ENCODE measurements at places on chromosomes 16 and 17.

DNA sequence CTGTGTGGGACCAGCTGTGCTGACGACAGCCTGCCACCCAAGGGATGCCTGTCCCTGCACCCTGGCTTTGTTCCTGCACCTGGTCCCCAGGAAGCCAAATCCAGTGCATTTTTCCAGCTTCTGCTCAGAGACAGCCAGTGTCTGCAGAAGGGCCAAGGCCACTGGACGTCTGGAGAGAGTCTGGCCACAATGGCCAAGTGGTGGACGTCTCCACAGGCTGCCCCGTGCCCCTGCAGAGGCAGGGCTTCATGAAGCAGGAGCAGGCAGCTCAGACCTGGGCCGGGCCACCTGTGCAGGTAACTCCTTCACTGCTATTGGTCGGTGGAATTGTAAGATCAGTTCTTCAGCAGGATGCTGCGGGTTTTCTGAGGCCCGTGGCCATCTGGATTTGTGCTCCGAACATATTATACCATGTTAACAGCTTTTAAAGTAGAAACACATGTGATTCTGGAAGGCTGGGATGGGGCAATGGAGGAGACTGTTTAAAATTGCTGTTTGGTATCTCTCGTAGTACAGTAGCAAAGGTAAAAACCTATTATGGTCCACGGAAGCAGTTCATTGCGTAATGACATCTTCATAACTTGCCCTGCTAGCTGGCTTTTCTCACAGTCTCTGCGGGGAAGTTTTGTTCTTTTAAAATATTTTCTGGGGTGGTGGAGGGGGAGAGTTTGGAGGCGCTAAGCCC, 185.3 kb downstream of the CCDC182 start:
- no peak for DNase-seq

DNA sequence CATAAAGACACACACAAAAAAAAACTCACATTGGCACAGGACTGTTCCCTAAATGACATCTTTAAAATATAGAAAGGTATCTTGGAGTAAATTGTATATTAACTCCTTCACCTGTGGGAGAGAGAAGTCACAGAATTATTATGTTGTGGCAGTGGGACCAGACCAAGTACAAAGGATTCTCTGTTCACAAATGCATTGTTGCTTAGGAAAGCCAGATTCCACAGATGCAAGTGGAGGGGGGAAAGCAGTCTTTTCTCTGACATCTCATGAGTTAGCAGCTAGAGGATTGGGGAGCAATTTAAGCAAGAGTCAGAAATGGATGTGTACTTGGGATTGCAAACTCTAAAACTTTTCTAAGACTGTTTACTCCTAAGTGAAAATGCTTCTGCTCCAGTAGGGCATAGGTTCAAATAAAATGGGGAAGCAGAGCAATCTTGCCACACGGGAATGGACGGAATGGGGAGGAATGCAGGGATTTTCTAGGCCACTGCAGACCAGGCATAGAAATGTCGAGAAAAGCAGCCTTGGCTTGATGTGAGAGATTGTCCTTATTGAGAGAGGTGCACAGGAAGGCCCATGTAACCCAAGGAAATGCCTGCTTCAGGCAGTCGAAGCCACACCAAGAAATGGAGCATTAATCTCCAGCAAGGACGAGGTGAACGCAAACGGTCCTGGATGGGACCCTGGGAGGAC, 4.1 kb upstream of the PMP22 start:
- DNase-seq, result no peak

DNA sequence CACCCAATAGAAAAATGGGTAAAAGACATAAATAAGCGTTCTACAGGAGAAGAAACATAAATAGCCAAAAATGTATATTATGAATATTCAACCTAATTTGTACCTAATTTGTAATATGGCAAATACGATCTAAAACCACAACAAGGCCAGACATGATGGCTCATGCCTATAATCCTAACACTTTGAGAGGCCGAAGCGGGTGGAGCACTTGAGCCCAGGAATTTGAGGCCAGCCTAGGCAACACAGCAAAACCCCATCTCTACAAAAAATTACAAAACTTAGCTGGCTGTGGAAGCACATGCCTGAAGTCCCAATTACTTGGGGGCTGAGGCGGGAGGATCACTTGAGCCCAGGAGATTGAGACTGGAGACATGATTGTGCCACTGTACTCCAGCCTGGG, 30.1 kb downstream of the CRLF3 start:
- no peak for DNase-seq

DNA sequence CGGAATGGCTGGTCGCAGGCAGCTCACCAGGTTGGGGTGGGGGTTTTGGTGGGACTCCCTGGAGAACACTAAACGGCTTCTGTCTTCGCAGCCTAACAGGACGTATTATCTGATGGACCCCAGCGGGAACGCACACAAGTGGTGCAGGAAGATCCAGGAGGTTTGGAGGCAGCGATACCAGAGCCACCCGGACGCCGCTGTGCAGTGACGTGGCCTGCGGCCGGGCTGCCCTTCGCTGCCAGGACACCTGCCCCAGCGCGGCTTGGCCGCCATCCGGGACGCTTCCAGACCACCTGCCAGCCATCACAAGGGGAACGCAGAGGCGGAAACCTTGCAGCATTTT, 59.7 kb downstream of the PDPK1 start:
- no peak for DNase-seq

DNA sequence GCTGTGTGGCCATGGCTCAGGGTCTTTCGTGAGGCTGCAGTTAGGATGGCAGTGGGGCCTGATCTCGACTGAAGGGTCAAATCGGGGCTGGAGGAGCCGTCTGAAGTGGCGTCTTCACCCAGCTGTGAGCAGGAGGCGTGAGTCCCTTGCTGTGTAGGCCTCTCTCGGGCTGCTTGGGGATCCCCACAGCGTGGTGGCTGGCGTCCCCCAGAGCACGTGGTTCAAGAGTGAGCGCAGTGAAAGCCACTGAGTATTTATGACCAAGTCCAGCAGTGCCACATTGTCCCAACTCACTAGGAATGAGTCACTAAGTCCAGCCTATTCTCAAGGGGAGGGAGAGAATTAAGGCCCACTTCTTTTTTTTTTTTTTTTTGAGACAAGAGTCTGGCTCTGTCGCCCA, 11.7 kb upstream of the TCF25 start:
- DNase-seq, result no peak

DNA sequence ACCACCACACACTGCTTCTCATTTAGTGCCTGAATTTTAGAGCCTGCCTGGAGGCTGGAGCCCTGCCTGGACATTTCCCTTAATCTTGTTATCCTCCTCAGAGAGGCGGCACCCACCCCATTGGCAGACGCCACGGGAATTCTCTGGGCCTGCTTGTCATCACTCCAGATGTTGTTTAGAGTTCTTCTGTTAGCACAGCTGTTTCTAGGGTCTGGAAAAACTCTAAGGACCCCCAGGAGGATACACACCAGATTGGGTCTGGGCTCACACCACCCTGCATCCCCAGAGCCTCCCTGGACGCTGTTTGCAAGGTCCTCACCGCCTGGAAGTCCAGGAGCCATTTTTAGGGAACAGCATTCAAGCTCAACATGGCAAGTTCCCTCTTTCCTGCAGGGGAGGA, 565 bp upstream of the XAF1 start:
- no peak for DNase-seq

DNA sequence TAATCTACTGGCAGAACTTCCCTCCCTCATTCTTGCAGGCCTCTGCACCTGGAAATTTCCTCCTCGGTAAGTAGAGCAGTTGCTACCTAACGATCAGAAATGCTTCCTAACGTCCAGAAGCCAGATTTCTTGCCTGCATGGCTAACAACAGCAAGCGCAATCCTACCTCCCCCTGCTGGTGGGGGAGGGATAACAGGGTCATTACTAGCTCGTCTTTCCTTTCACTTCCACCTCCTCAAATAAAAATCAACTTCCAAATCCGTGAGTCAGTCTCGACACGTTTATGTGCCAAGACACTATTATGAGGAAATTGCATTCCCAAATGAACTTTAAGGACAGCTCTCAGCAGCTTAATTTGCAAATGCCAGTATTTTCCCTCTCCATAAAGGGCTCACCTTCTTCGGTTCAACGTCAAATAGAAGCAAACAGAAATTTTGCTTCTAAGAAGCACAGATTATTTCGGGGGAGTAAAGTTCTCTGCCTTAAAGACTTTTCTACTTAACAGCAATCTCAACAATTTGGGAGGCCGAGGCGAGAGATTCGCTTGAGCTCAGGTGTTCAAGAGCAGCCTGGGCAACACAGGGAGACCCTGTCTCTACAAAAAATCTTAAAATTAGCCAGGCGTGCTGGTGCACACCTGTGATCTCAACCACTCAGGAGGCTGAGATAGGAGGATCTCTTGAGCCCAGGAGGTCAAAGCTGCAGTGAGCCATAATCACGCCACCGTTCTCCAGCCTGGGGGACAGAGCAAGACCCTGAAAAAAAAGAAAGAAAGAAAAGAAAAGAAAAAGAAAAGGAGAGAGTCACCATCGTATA, 188.6 kb upstream of the PSMD7 start:
- DNase-seq, result peak; percentile 63

- no peak for DNase-seq
Observed at GRCh38 chr17:82655523-82655922, 7.3 kb upstream of the WDR45B start.

GRCh38 chr16:30747331-30747730, 894 bp upstream of the PHKG2 start:
- DNase-seq, result no peak

- DNase-seq, result no peak
Observed at GRCh38 chr16:72060405-72060804, 2.6 kb upstream of the HPR start.

GRCh38 chr17:13597723-13598347, 3.9 kb downstream of the HS3ST3A1 start:
- DNase-seq, result no peak

DNA sequence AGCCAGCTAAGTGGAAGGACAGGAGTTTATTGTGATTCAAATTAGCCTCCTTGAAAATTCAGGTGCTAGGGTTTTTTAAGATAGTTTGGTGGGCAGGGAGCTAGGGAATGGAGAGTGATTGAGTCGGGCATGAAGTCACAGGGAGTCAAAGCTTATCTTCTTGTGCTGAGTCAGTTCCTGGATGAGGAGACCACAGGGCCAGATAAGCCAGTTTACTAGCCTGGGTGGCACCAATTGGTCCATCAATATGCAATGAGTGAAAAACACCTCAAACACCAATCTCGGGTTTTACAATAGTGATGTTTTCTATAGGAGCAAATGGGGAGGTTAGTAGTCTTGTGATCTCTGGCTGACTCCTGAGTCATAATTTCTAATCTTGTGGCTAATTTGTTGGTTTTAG, 165.1 kb downstream of the ABCC12 start:
- no peak for DNase-seq

- DNase-seq, result no peak
Observed at GRCh38 chr17:37292429-37293139, 83.2 kb upstream of the C17orf78 start.

GRCh38 chr17:73697872-73698271, 53.6 kb upstream of the SDK2 start:
- no peak for DNase-seq

DNA sequence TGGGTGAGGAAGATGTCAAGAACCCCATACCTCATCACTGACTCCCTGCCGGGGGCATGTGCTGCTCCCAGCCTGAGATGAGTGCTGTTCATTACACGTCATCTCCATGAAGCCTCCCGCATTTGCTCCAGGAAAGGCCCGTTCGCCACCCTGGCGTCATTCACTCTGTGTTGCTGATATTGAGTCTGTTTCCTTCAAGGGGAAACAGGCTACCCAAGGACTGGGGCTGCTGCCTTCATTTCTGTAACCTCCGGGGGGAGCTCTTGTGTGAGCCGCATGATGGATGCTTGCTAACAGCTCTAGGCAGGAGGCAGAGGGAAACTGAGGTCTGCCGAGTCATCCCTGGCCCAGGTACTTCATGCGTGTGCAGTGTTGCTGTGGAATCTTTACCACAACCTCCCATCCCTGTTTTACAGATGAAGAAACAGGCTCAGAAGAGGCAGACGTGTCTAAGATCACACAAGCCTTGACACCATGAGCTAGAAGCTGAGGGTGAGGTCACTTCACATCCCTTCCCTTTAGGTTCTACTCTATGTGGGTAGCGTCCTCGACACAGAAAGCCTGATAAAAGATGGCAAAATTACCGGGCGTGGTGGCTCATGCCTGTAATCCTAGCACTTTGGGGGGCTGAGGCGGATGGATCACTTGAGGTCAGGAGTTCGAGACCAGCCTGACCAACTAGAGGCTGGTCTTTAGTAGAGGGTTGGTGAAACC, 3.5 kb upstream of the ARMC5 start:
- peak; percentile 6 for DNase-seq

DNA sequence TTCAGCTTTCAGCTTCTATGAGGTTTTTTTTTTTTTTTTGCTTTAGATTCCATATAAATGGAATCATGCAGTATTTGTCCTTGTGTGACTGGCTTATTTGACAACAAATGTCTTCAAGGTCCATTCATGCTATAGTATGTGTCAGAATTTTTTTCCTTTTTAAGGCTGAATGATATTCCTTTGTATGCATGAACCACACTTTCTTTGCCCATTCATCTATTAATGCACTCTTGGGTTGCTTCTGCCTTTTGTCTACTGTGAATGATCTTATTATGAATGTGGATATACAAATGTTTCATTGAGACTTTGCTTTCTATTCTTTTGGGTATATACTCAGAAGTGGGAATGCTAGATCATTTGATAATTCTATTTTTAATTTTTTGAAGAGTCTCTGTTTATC, 27.0 kb upstream of the LRRC75A start:
- DNase-seq, result no peak

DNA sequence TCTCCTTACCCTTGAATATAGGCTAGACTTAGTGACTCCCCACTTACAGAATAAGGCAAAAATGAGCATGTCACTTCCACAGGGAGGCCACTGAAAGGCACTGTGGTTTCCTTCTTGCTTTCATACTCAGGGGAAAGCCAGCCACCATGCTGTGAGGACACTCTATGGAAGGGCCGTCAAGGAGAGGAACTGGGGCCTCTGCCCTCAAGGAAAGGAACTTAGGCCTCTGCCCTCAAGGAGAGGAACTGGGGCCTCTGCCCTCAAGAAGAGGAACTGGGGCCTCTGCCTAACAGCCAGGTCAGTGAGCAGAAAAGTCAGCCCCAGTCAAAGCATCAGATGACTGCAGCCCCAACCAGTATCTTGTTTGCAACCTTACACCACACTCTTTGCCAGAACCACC, 30.1 kb downstream of the VPS35 start:
- no peak for DNase-seq

DNA sequence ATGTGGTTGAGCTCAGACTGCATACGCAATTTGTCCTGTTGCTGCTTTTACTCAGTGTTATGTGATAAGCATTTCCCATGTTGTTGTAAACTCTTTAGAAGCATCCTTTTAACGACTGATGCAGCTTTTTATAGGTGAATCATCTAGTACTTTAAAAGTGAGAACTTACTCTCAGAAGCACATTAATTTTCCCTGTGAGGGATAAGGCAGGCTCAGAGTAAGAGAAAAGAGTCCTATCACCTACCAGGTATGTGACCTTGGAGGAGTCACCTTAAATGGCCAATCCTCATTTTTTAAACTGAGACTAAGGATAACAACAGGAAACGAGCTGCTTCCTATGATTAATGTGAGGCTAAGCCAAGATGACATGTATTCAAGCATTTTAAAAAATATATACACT, 34.4 kb upstream of the GAN start:
- no peak for DNase-seq

DNA sequence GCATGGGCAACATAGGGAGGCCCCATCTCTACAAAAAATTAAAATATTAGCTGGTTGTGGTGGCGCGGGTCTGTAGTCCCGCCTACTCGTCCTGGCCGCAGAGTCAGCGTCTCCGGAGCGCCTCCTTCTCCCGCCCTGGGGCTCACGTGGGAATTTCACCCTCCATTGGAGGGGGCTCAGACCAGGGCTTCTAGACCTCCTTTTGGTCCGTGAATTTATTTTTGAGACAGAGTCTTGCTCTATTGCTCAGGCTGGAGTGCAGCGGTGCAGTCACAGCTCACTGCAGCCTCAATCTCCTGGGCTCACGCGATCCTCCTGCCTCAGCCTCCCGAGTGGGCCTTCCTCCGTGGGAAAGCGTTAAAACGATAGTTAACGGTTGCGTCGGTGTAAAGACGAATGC, 394 bp upstream of the NME4 start:
- DNase-seq, result peak; percentile 43
